Activated CD4-positive, CD25-positive, alpha-beta regulatory T cell treated with anti-CD3 and anti-CD28 coated beads, Interleukin-2, amount 50 U/mL, for 16 hours (primary cell): ENCODE measurements at places on chromosomes 12 and 14.

GRCh38 chr12:55188974-55189556, 31.8 kb upstream of the OR10A7 start:
- DNase-seq, result peak; percentile 16

GRCh38 chr12:49232940-49233841, 31.7 kb upstream of the TUBA1C start:
- no peak for DNase-seq

DNA sequence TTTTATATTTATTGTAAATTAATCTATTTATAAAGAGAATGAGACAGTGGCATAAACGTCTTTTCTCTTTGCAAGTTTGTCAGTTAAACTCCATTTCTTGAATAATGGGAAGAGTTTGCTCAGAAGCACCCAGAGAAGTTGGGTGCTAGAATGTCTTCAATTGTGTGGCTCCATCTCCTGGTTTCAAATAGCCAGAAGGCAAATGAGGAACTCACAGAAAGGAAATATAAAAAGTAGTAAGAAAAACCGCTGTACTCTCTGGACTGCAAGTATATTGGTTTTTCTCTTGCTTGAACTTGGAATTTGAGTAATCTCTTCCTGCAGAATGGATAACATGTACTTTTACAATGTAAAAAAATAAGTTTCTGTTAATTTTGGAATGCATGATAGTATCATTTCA, 217.5 kb downstream of the DPY19L2 start:
- DNase-seq, result no peak

GRCh38 chr14:29220566-29220965, 454.0 kb downstream of the FOXG1 start:
- DNase-seq, result no peak

GRCh38 chr12:122123761-122124145, 45.2 kb downstream of the MLXIP start:
- no peak for DNase-seq

DNA sequence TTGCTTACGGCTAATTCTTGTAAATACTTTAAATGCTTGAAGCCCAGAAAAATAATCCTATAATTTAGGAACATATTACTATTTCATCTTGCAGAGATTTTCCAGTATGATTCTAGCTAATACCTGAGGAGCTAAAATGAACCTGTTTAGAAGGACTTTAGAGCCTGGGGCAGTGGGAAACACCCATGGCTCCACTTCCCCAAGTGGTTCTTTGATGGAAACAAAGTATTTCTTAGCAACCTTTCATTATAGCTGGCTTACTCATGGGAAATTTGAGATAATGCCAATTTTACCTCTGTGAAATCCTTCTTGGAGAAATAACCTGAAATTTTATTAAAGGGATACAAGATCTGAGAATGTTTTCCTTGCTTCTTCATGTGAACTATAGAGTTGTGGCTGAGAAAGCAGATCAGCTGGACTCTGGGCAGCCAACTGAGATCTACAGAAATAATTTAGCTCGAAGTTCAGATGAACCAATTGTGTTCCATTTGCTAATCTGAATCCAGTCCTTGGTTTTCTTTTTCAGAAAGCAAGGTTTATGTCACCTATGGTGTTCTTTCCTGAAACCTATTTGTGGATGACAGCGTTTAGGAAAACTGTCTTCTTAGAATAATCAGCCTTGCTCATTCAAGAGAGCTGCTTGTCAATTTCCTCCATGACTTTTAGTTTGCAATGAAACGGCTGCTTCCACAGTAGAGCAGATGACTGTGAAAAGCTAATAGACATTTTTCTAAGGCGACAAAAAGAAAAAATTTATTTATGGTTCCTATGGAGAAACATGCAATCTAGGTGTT, 141.8 kb upstream of the CPM start:
- no peak for DNase-seq

DNA sequence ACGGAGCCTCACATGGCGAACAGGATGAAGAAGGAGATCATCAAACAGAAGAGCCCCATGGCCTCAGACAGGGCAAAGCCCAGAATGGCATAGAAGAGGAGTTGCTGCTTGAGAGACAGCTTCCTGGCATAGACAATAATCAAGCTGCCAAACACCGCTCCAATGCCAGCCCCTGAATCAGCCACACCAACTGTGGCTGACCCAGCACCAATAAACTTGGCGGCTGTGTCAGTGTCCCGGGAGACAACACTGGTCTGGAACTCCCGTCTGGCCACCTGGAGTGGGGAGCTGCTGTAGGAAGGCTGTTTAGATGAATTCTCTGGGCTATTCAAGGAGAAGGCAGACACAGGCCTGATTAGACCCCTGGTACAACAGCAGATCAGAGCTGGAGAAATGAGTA, 100.1 kb downstream of the HEATR5A start:
- DNase-seq, result no peak

DNA sequence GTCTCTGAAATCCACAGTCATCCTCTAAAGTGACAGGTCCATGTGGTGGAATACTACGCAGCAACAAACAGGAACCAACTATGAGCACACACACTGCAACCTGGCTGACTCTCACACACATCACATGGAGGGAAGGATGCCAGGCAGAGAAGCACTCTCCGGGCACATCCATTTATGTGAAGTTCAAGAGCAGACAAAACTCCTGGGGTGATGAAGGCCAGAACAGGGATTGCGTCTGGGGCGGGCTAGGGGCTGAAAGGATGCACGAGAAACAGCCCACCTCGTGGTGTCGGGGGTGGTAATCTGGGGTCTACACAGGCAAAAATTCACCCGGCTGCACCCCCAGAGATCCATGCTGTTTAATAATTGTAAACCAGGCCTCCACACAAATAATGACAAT, 100.2 kb downstream of the DICER1 start:
- DNase-seq, result no peak

DNA sequence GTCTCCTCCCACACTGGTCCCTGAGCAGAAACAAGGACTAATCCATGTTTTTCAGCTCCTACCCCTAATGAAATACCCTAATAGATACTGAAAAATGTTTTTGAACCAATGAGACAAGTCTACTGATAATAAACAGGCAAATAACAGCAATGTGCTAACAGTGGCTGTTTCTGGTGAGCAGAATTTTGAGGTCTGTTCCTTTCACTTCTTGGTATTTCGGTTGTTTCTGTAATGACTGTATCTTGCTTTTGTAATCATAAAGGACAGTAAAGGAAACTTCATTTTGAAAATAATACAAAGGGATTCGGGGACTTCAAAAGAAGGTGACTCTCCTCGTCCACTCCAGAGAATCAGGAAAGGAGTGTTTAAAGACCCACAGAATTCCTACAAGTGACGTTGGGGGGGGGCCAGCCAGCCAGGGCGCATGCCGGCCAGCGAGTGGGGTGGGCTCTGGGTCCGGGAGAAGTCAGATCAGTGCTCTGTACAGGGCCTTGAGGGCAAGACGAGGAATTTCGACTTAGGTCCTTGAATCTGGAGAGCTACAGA, 1.1 kb upstream of the CD9 start:
- no peak for DNase-seq

- DNase-seq, result no peak
These were observed 10.2 kb downstream of the SCN8A start for GRCh38 chr12:51601241-51601640.

DNA sequence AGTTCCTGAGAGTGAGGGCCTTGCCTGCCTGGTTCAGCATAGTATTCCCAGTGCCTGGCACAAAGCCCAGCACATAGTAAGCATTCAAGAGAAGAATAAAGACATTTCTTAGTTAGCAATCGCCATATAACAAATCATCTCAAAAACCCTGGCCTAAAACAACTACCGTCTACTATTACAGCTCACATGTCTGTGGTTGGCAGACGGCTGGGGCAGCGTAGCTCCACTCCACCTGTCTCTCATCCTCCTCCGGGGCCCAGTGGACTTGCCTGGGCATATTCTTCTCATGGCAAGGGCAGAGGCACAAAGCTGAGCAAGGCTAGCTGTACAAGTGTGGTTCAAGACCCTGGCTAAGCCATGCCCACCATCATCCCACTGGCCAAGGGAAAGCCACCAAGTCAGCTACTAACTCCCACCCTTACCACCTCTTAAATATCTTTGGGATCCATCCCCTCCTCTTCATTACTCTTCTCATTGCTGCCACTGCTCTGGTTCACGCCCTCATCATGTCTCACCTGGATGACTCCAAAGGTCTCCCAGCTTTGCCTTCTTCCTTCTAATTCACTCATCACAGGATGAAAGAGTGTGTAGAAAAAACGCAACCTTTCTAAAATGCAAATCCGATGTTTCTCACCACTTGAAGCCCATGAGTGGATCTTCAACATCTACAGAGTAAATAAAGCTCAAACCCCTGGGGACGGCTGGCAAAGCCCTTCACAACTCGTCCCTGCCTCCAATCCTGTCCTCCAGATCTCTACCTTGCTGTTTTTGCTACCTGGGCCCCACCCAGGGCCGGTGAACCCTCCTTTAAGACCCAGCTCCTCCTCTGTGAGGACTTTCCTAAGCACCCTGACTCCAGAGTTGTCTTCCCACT, 10.4 kb downstream of the TMEM229B start:
- DNase-seq, result no peak

DNA sequence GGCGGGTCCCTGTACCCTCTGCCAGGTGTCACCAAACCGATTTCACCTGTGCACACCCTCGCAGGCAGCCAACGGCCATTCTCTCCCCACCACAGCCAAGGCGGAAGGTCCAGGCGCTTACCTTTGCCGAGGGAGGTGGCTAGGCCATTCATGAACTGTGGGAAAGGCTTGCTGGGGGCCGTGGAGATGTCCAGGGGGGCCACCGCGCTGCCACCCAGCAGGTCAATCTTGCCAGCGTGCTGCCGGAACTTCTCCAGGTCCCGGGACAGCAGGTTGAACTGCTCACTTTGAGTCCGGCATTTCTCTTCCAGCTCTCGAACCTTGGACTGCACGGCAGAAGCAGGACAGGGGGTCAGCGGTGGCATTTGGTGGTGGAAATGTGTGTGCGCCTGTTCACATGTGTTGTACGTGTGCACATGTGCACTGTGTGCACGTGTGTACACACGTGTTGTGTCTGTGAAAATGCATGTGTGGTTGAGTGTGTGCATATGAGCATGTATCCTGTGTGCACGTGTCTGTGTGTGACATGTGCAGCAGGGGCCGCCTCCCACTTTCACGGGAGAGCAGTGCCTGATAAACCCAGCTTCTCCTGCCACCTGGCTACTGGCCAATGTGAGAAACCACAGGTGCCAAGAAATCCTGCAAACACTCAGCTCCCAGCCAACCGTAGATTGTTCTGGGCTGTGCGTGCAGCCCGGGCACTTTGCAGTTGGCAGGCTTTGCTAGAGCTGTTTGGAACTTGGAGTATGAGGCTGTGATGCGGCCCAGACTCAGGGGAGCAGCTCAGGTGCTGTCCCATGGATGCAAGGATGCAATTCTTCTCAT, 118.9 kb downstream of the PIWIL1 start:
- no peak for DNase-seq

DNA sequence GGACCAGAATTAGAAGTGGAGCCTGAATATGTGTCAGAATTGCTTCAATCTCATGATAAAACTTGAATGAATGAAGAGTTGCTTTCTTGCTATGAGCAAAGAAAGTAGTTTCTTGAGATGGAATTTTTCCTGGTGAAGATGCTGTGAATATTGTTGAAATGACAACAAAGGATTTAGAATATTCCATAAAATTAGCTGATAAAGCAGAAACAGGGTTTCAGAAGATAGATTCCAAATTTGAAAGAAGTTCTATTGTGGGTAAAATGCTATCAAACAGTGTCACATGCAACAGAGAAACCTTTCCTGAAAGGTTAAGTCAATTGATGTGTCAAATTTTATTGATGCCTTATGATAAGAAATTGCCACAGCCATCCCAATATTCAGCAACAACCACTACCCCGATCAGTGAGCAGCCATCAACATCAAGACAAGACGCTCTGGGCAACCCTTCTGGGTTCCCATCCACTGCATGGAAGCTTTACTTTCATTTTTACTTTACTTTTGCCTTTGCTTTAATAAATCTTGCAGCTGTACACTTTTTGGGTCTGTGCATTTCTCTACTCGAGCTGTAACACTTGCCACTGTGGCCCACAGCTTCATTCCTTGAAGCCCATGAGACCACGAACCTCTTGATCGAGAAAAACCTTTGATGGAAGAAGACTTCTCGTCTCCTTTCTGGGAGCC, 104.0 kb upstream of the SSTR1 start:
- DNase-seq, result no peak

DNA sequence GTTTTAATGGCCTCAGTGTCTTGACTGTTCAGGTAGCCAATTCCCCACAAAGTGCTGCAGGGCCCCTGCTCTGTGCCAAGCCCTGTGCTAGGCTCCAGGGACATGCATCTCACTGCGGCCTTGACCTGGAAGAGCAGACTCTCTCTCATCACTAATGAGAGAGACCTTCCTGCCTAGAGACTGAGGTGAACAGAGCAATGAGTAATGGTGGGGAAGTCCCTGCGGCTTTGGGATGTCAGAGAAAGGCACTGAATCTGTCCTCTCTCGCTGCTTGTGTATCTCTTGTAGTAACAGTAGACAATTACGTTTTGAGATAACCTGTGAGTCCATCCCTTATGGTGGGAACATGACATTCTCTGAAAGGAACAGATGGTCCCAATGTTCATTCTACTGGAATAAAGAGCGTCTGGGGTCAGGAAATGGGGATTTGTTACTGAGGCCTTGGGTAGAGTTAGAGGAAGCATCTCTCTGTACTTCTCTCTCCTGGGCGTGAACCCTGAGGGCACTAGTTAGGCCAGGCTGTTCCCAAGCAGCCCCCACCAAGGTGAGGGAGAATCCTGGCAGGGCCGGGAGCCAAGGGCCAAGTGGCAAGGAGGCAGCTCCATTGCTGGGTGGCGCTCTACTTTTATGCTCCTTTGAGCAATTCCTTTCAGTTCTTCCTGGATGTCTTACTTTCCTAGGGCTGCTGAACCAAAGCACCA, 13.5 kb downstream of the NFATC4 start:
- DNase-seq, result no peak

GRCh38 chr12:109273354-109273753, 35.7 kb downstream of the FOXN4 start:
- DNase-seq, result no peak

GRCh38 chr14:99741227-99741976, 51.8 kb upstream of the EML1 start:
- no peak for DNase-seq

DNA sequence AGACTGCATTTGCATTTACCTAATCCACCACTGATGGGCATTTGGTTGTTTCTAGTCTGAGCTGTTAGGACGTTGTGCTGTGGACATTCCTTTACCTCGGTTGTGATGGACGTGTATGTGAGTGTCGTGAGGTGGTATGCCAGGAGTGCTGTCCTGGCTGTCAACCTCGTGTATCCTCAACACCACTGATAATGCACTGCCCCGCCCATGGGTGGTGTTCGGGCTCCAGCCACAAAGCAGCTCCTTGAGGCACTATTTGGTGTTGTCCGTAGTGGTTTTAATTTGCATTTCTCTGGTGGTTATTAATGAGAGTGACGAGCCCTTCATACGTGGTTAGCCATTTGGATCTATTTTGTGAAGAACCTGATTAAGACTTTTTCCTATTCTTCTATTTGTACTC, 87.6 kb downstream of the PPP2R5C start:
- no peak for DNase-seq

- DNase-seq, result no peak
These were observed 125.6 kb upstream of the RPH3A start for GRCh38 chr12:112665958-112666357.

DNA sequence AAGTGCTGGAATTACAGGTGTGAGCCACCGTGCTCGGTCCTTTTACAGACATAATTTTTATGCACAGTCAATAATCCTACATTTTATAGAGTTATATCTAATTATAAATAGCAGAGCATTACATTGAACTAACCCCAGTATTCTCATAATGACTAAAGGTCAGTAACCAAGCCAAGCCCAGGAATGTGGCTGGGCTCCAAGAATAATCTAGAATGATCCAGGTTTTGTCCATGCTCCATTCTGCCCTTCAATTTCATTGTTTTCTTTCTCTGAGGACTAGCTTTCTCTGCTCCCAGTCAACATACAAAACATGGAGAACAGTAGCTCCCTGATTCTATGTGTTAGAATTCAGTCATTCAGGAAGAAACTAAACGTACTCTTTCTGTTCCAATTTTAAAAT, 92.1 kb upstream of the KRR1 start:
- no peak for DNase-seq
